Fibroblast of lung (primary cell): ENCODE measurements at places on chromosomes 7 and 10. TPM values are rescaled to one million over a fixed set of nuclear protein-coding genes. Genes with fewer than 3 reads are reported as not detected.

SYT15B gene
- not detected in 2 replicates for total RNA-seq

PPP1R3A gene
- not detected in 2 replicates for total RNA-seq

VSTM4 gene
- total RNA-seq: 4.4 and 8.1 TPM in 2 replicates

ACTL6B gene
- not detected in 2 replicates for total RNA-seq

STEAP4 gene
- total RNA-seq: 0.26 and 0.99 TPM in 2 replicates

C7orf57 gene
- not detected in 2 replicates for total RNA-seq

MMP21 gene
- total RNA-seq: 0.17 and 0.26 TPM in 2 replicates

PLEKHS1 gene
- total RNA-seq: not detected in 2 replicates

CDC14C gene
- total RNA-seq: under 0.01 and 0.17 TPM in 2 replicates

IGF2BP3 gene
- 1.5 and 4.3 TPM in 2 replicates for total RNA-seq

SEMA4G gene
- total RNA-seq: 0.51 and 1.8 TPM in 2 replicates

DNA sequence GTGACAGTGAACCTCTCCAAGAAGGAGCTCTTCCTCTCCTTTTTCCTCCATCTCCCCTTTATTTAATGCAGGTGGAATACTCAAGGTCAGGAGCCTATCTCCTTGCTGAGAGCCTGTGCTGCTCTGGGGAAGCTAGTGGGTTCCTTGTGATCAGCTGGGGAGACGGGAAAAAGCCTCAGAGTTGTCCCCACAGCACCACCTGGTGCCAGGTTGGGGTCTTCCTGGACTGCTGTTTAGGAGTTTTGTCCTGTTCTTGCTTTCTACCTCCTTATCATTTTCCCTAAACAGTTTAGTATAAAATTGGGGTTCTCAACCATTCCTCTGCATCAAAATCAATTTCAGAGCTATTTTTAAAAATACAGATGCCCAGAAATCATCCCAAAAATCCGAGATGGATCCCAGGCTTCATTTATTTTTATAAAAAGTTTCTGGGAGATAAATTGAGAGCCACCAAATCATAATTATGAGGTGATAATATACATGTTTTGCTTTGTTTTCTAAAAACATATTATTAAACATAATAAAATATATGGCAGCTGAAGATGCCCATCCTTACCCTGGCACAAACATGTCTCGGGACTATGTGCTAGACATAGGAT lies 44.3 kb downstream of the MACC1 start:
- peak; percentile 57 for DNase-seq

- no peak for DNase-seq
Measured at GRCh38 chr7:36019980-36020379, 133.1 kb upstream of the EEPD1 start.

DNA sequence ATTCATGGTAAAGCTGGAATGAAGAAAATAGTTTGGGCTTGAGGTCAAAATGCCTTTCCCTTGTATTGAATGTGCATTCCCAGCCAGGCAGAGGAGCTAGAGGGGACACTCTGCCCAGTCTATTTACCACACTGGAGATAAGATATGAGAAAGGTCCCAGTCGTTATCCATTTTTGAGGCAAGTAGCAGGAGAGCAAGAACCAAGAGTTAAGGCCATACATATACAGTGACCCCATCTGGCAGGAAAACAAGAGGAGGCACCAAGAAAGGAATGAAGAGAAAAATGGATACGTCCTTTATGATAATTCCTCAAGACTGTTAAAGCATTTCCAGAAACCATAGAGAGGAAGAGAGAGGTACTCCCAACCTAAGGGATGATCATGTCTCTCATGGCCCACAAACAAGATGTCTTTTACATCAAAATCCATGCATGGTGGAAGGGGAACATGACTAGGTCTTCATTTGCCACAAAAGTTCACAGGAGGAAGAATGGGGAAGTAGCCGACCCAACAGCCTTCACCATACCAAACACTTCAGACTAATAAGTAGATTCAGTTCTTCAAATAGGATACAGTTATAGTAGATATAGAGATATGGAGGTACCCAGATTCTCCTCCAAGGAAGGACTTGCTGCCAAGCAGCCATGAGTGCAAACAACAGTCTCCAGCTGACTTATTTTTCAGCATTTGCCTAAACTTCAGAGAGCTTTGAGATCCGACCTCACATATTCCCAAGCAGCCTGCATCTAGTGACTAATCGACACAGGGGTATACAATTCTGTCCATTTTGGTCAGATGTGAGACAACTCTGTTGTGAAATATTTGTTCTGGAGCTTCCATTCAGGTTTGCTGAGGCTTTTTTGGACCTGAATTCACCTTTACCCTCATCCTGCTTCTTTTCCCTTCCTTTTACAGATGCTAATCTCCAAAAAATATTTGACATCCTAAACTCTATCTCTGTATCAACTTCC lies 61.1 kb upstream of the CCDC71L start:
- DNase-seq: peak; percentile 33

- DNase-seq: no peak
Measured at GRCh38 chr7:40490603-40490924, 355.8 kb downstream of the SUGCT start.

- DNase-seq: peak; percentile 20
Measured at GRCh38 chr7:149257146-149257545, 4.8 kb upstream of the ZNF783 start.

GRCh38 chr10:120475844-120476791 lies 19.1 kb downstream of the PLPP4 start:
- no peak for DNase-seq

DNA sequence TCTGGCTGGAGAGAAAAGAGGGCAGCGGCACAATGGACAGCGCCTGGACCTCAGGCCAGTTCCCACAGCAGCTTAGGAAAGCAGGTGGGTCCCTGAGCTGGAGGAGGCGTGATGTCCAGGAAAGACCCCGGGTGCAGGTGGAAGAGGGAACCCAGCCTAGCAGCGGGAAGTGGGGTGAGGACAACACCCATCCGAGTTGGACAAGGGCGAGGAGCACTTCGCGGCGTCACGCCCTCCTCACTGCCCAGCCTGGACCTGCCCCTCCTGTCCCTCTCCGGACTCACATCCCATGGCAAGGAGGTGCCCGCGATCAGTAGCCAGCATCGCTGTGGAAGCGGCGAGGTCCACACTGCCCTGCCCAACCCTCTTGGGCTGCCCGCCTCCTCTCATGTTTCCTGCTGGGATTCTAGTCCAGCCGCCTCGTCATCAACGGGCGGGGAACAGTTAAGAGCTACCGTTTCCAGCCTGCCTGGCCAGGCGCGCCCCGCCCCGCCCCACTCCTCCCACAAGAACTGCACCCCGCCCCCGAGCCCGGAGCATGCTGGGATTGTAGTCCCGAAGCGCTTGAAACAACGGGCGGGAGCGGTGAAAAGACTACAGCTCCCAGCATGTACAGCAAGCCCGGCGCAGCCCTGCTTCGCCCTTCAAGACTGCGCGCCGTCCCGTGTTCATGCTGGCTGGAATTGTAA lies 930.6 kb upstream of the ZNF722 start:
- no peak for DNase-seq

DNA sequence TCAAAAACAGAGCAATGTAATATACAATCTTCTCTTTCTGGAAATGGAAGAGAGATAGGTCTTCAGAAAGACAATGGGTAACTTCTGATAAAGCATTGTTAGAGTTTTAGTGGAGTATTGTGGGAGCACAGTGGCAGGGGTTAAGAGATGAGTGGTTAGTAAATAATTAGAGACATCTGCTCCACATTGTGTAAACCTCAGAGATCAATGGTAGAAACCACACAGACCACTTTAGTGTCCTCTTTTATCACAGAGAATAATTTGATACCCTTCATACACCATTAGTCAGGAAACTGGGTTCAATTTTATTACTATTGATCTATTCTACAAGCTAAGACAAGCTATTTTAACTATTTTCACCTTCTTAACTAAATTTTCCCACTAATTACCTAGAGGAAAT lies 35.9 kb upstream of the MAGI2 start:
- DNase-seq: no peak

DNA sequence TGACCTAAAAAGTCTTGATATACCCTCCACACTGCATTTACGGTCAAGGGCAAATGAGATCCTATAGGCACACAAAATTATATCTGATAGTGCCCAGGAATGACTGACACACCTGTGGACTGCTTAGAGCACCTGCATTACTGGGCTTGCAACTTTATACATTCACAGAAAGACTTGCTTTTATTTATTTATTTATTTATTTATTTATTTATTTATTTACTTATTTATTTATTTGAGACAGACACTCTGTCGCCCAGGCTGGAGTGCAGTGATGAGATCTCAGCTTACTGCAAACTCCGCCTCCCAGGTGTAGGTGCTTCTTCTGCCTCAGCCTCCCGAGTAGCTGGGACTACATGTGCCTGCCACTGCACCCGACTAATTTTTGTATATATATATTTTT lies 6.5 kb upstream of the IFT22 start:
- DNase-seq: no peak

DNA sequence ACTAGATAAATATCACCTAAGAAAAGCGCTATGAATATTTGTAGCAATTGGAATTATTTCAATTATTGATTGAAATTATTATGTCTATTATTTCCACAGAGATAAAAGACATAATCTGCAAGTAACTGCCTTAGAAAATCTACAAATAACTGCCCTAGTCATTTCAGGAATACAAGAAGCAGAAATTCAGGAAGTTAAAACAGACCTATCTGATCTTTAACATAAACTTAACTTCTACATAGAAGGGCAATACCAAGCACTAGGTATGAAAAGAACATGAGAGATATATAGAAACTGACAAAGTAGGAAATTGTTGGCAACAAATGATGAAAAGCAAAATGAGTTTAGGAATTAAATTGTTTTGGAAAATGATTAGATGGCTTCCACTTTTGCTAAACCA lies 31.8 kb upstream of the AKR1B10 start:
- DNase-seq: no peak

GRCh38 chr7:135620980-135621850 lies 41.1 kb upstream of the STMP1 start:
- peak; percentile 90 for DNase-seq

DNA sequence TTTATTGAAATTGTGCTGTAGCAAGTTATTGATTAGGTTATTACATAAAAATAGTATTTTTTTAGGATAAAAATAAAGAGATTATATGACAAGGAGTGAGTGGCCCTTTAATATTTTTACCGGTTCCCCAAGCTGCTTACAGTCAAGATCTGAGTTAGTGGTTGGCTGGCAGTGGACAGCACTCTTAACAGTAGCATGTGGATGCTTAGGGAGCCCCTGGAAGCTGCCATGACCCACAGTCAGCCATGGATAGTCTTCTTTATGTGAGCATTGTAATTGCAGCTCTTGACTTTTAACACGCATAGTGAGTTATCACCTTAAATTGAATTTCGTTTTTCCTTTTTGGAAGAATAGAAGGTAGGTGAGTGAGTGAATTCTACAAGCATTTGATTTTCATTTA lies 22.1 kb downstream of the RAB18 start:
- no peak for DNase-seq

DNA sequence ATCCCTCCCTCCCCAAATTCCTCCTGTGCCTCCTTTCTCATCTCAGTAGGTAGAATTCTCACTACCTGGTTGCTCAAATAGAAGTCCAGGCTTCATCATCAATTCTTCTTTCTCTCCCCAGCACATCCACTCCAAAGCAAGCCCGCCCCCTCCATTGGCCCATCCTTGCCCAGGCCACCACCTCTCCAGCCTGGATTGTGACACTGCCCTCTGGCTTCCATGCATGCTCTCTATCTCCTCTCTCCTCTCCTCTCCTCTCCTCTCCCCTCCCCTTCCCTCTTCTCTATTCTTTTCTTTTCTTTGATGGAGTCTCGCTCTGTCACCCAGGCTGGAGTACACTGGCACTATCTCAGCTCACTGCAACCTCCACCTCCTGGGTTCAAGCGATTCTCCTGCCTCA lies 144.9 kb downstream of the UBE2H start:
- no peak for DNase-seq

- DNase-seq: no peak
Measured at GRCh38 chr7:44289341-44290251, 35.8 kb downstream of the CAMK2B start.

DNA sequence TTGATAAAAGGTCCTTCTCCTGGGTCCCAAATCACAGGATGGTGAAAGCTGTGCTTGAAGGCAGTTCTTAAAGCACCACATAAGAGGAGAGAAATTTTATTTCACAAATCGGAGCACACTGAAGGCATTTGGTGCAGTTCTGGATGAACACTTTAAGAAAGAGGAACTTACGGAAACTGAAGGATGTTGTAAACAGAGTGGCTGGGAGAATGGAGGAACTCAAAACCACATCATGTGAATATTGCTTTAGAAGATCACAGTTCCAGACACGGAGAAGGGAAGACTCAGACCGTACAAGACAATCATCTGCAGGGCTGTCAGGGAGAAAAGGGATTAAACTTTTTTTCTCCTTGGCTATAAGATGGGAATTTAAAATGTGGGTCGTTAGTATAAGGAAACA lies 9.0 kb upstream of the GPR141 start:
- DNase-seq: no peak

DNA sequence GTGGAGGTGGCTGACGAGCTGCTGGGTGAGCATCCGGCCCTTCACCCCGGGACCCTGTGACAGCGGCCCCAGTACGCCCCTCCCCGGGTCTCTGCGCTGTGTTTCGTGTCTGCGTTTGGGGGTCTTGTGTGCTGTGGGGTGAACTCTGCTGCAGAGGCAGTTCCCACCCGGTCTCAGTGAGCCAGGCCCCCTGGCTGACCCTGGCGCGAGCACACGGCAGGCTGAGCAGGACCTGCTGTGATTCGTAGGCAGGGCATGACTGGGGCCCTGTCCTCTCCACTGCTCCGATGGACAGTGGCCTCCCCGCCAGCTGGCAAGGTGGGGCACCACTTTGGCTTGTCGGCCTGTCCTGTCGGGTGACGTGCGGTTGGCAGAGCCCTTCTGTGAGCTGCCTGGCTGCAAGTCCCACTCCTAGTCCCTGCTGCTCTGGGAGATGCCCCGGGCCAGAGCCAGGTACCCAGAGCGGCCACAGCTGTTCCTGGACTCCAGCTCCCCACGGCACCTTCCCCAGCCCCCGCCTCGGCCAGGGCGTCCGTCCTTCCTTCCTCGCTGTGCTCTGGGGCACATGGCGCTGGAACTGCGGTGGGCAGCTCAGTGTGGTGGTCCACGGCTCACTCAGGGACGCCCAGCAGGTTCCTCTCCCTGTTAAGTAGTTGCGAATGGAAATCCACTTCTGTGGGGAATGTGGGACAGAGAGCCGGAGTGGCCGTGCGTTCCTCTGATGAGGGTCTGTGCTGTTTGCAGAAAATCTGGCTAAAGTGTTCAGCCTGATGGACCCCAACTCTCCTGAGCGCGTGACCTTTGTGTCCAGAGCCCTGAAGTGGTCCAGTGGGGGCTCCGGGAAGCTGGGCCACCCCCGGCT lies 10.5 kb downstream of the GET4 start:
- DNase-seq: no peak

DNA sequence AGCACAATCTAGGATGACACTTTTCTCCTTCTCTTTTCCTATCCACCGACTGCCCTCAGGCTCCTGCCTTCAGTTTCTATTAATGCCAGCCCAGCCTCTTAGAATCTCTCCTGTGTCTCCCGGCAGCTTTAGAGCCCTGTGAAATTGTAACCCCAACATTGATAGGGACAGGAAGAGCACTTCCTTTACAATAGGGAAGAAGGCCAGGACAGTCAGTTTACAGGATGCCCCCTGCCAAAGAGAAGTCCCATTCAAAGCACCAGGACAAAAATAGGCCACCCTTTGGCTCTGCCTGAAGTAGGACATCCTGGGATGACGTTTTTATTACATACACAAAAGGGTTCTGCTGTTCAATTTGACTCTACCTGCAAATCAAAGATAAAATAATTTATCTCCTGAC lies 64.7 kb upstream of the ANK3 start:
- DNase-seq: no peak
